ENCODE measurements at places on chromosomes 5 and 9.

- H3K27me3 ChIP-seq, result no peaks in the 10 kb centered on the region
- no peak for DNase-seq
- no peak overlapping the region for H3K4me3 ChIP-seq
- no peak overlapping the region for H3K27ac ChIP-seq
These were observed 447.1 kb downstream of the LRRC70 start for GRCh38 chr5:63025679-63026078.

DNA sequence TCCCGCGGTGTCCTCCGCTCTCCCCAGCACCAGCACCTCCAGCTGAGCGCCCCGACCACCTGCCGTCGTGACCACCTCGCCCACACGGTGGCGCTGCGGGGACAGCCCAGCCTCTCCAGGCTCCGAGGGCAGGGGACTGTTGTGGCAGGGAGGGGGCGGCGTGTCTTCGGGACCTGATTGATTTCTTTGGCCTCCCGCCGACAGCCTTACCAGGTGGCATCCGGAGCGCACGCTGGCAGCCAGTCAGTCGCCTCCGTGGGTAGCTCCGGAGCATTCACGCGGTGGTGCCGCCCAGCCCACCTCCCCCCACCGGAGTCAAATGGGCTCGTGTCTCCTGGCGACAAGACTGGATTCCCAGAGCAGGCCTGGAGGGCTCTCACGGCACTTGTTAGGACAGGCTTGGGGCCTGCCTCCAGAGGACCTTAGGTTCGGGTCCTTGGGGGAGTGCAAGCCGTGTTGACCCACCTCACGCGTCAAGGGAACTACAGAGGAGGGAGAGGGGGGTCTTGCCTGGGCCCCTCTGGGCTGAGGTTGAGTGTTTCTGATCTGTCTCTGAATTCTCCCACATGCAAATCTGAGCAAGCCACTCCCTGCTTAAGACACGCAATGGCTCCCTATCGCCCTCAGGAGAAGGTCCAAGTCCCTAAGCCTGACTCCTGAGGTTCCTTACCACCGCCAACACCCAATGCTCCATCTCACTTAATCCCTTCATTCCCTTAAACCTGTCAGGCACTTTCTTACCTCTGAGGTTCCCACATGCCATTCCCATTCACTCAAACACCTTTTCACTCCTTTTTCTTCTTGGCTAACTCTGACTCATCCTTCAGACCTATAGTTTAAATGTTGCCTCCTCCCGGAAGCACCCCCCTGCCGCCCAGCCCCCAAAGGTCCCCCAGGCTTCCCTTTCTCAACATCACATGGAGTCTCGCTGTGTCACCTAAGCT lies 51.2 kb upstream of the GGTA1 start:
- peak; percentile 95 for DNase-seq
- H3K36me3 ChIP-seq, result no peaks in the 10 kb centered on the region
- no peak overlapping the region for H3K27ac ChIP-seq
- peaks cover 5% of the 10 kb centered on the region for H3K27me3 ChIP-seq
- peak overlapping the region; percentile 22 for H3K4me3 ChIP-seq

DNA sequence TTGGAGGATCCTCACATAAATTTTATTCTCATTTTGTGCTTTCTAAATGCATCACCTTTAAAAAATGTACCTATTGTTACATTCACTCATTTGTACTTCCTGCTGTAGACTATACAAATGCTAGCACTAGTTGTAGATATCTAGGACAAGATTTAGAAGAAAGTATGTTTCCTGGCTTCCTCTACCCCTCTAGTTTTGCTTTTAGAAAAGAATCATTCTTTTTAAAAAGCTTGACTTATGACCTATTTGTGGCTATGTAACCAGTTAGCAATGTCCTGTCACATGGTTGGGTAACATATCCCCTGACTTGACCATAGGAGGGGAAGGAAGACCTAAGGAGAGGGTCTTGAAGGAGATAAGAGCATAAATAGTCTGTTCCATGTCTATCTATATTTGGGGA lies 13.3 kb downstream of the CAMK4 start:
- no peak overlapping the region for H3K27ac ChIP-seq
- no peaks in the 10 kb centered on the region for H3K4me1 ChIP-seq
- no peaks in the 10 kb centered on the region for H3K27me3 ChIP-seq

GRCh38 chr5:180289433-180289832 lies 2.5 kb downstream of the MAPK9 start:
- H3K27ac ChIP-seq, result no peak overlapping the region
- H3K4me1 ChIP-seq, result peaks cover 35% of the 10 kb centered on the region
- no peaks in the 10 kb centered on the region for H3K36me3 ChIP-seq
- H3K4me3 ChIP-seq, result no peak overlapping the region
- no peaks in the 10 kb centered on the region for H3K27me3 ChIP-seq

DNA sequence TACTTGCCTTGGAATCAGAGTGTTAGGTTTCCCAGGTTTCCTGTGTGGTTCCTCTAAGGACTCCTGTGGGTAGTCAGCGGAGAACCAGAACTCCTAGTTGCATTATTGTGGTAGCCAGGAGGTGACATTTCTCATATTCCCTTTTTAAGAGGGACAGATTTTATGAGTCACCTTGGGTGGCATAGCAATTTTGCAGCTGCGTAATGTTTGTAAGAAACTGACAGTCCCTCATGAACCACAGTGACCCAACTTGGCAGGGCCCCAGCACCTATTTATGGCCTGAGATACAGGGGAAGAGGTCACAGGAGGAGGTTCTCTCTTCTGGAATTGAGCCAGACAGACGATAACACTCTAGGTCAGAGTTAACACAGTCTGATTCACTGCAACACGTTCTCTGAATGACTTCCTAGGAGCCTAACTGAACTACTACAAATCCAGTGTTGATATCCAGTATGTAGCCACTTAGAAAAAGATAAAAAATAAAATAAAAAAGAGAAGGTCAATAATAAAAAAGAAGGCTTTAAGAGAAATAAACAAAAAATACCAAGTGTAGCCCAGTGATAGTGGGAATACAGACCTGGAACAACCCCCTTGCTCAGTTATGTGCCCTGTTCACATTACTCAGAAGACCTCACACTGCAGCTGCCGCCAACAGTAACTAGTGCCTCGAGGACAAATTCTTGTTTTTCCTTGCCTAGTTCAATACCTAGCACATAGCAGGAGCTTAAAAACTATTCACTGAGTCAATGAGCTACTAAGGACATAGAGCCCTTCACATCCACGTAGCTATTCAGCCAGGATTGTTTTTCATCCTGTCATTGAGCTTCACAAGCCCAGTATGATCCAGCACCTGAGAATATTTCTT lies 50.7 kb upstream of the VLDLR start:
- no peaks in the 10 kb centered on the region for H3K4me1 ChIP-seq
- no peak overlapping the region for H3K27ac ChIP-seq
- no peak overlapping the region for H3K4me3 ChIP-seq
- DNase-seq, result no peak
